ENCODE measurements at places on chromosomes 2 and 18. TPM values are rescaled to one million over a fixed set of nuclear protein-coding genes. Genes with fewer than 3 reads are reported as not detected.

GRCh38 chr2:23696752-23697045, 230.2 kb downstream of the ATAD2B start:
- DNase-seq = no peak

Gene MSH6
- 82.0 TPM for total RNA-seq

Gene AGXT
- total RNA-seq = not detected

Gene TWIST2
- total RNA-seq = not detected

- DNase-seq = no peak
Observed at GRCh38 chr2:127181851-127182250, 38.2 kb downstream of the CYP27C1 start.

Gene CD8B2
- 0.05 TPM for total RNA-seq

DNA sequence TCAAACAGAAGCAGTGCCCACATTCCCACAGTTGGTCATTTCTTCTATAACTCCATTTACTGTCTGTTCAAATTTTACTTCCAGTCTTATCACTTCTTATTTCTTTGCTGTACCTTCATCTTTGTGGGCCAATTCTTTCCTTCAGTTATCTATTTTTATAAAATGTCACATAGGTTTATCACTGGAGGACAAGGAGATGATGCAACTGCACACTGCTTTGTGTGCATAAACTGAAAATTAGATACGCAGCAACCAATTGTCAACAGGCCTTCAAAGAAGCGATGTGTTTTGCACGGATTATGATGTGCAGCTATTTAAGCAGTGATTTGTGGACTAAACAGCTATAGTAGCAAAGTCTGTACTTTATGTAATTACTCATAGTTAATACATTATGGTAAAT, 726.8 kb upstream of the GCFC2 start:
- DNase-seq = no peak

Gene GPD2
- total RNA-seq = 38.3 TPM

GRCh38 chr2:112724591-112725525, 4.0 kb downstream of the NT5DC4 start:
- DNase-seq = peak; percentile 50

Gene SNORC
- 5.6 TPM for total RNA-seq

- no peak for DNase-seq
Observed at GRCh38 chr2:171509945-171510731, 12.1 kb upstream of the CYBRD1 start.

- DNase-seq = no peak
Observed at GRCh38 chr2:9735335-9735734, 104.5 kb upstream of the YWHAQ start.

Gene SP100
- 8.3 TPM for total RNA-seq

Gene ZNF236
- total RNA-seq = 19.4 TPM

- no peak for DNase-seq
Observed at GRCh38 chr2:217559084-217559483, 443.7 kb downstream of the TNS1 start.

- no peak for DNase-seq
Observed at GRCh38 chr2:206488053-206488452, 44.7 kb downstream of the ADAM23 start.

Gene DNPEP
- total RNA-seq = 49.6 TPM

Gene FHOD3
- 0.67 TPM for total RNA-seq

GRCh38 chr2:195092341-195092740, 564.7 kb upstream of the SLC39A10 start:
- no peak for DNase-seq

Gene TCF7L1
- 83.8 TPM for total RNA-seq

- DNase-seq = peak; percentile 13
Observed at GRCh38 chr2:71299507-71299906, 32.1 kb upstream of the ZNF638 start.

Gene TUBA4A
- total RNA-seq = 18.7 TPM

DNA sequence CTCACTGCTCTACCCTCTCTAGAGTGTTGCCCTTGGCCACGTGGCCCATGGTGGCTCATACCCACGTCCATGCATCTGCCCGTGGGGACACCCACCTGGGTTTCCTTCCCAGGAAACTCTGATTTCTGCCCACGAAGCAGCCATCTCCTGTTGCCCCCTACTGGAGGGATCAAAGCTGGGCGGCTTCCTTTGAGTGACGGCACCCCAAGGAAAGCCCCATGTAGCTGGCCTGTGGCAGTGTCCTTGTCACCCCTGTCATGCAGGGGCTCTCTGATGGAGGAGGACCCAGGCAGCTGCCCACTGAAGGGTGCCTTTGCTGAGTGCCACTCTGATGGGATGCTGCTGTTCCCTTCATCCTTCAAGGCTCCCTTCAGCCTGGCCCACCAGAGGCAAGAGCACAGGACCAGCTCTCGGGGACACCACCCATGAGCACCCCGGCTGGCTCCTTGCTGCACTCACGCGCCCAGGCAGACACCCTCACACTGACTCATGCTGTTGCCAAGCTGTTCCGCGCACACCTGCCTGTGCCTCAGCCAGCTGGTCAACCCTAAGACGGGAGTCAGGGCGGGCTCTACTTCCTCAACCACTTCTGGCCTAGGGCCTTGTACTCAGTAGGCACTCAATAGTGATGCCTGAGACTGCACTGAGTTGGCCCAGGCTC, 101.1 kb downstream of the CTIF start:
- DNase-seq = peak; percentile 20

GRCh38 chr2:70822843-70823242, 2.4 kb upstream of the CLEC4F start:
- DNase-seq = no peak

Gene PLGLB2
- total RNA-seq = 1.5 TPM

DNA sequence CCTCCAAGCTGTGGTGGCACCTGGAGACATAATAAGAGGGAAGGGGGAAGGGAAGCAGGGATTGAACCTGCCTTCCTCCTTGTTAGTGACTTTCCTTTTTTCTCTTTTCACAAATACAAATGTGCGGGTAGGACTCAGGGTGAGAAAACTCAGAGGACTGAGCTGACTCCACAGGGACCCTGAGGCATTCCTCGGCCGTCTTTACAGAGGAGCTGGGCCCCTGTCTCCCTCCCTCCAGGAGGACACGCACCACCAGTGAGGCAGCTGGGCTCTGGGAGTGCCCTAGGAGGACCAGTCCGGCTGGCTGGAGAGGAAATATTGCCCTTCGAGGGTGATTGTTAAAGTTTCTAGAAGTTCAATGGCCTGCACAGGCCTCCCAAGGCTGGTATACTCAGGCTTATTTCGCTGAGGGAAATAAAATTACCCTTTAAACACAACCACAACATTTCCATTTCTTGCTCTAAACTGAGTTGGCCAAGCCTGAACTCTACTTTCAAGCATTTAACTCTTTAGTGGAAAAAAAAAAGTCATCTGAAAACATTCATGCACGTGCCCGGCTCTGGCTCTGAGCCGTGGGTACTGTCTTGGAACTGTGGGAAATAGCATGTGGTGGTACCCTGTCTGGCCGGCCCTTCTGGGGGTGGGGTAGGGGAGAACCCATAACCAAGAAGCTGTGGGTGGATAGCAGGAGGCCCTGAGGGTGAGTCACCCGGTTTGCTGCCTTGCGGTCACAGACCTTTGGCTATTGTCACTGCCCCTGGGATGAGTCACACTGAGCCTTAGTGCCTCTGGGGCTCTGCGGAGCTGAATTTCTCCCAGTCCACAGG, 116.0 kb downstream of the COPS8 start:
- no peak for DNase-seq

Gene CRYBA2
- not detected for total RNA-seq

Gene CFAP65
- total RNA-seq = 0.59 TPM

DNA sequence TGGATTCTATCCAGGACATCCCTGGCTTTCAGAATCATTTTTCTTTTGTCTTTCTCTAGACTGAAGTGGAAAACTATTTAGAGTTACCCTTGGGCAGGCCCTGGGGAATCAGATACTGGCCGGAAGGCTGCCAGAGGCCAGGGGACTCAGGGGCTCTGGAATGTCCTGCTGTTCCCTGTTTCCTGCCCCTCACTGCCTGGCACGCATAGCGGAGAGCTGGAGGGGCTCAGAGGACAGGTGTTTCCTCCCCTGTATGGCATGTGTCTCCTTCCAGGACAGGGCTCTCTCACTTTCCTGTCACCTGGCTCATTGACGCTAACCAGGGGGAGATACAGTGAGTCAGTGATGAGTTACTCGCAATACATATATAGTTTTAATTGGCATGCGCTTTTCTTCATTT, 38.8 kb downstream of the DYSF start:
- DNase-seq = peak; percentile 66

Gene SMYD1
- total RNA-seq = not detected

Gene OLA1
- 105 TPM for total RNA-seq

- no peak for DNase-seq
Observed at GRCh38 chr2:100013892-100014677, 128.3 kb downstream of the AFF3 start.

Gene PXDN
- total RNA-seq = 521 TPM

GRCh38 chr2:207766041-207766551, 3.6 kb downstream of the FZD5 start:
- DNase-seq = no peak

- no peak for DNase-seq
Observed at GRCh38 chr2:200276472-200276871, 30.0 kb upstream of the SPATS2L start.

DNA sequence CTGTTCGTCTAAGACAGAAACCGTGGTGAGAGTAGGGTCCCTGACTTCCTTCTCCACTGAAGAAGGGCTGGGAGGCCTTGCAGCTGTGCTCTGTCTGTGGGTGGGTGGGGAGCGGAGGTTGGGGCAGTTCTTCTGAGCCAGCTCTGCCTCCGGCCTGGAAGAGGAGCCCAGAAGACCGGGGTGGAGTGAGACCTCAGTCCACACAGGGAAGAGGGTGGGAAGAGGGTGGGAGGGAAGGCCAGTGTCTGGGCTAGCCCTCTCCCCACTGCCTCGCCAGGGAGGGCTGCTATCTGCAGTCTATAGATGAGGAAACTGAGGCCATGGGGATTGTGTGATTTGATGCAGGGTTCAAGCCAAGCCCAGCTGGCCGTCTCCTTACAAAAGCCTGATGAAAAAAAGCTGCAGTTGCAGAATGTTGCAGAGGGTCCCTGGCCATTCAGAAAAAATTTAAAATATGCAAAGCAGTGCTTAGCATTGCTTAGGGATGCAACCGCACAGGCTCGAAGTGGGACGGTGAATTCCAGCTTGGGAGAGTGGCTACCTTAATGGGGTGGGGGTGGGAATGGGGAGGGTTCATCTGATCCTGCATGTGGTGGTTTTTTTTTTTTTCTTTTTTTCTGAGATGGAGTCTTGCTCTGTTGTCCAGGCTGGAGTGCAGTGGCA, 181.6 kb upstream of the HS6ST1 start:
- no peak for DNase-seq

Gene SERPINB3
- not detected for total RNA-seq

DNA sequence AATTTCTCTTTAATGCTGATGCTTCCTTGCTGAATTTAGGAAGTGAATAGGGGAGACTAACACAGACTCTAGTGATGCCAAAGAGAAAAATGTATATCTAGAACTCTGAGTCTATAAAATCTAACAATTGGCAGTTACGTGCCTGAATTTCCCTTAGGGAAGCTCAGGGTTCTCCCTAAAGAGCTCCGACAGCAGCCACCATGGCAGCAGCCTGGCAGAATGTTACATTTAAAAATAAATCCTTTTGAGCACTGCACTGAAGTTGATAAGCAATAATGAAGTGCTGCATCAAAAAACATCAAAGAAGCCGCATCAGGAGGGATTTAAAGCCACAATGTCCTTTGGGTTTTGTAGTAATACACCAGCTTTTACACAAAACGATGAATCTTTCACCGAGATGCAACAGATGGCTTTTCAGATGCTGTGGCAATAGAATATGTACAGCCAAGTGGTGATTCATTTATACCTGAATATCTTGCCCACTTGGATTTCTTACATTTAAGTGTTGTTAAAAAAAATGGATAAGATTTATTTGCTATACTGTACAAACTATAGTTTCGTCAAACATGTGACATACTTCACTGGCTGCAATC, 291.2 kb upstream of the SESTD1 start:
- DNase-seq = no peak

DNA sequence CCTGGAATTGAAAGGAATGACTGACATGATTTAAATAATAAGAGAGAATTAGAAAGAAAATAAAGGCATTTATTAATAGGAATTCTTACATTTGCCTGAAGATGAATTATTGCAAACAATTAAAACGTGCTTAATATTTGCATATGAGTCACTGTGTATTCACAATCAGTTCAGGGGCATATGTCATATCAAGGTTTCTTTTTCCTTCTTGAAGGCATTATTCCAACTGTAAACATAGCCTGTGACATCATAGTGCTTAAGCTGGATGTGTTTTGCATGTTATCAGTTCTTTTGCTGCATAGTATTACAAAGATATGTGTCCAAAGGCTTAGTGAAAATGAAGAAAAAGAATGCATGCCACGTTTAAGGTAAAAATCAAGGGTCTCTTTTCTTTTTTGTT, 80.8 kb downstream of the MEIS1 start:
- no peak for DNase-seq

DNA sequence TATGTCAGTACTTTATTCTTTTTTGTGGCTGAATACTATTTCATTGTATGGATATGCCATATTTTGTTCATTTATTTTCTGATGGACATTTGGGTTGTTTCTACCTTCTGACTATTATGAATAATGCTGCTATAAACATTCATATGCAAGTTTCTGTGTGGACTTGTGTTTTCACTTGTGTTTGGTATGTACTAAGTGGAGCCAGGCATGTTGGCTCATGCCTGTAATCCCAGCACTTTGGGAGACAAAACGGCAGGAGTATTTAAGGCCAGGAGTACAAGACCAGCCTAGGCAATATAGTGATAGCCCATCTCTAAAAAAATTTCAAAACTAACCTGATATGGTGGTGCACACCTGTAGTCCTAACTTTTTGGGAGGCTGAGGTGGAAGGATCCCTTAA, 23.3 kb downstream of the MARCHF7 start:
- no peak for DNase-seq

DNA sequence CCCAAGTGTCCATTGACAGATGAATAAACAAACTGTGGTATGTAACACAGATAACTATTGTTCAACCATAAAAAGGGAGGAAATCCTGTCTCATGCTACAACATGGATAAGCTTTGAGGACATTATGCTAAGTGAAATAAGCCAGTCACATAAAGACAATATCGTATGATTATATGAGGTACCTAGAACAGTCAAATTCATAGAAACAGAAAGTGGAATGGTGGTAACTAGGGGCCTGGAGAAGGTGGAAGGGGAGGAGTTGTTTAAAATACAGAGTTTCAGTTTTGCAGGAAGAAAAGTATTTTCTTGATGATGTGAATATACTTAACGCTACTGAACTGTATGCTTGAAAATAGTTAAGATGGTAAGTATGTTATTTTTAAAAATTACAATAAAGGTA, 304.6 kb upstream of the CXCR4 start:
- DNase-seq = no peak

DNA sequence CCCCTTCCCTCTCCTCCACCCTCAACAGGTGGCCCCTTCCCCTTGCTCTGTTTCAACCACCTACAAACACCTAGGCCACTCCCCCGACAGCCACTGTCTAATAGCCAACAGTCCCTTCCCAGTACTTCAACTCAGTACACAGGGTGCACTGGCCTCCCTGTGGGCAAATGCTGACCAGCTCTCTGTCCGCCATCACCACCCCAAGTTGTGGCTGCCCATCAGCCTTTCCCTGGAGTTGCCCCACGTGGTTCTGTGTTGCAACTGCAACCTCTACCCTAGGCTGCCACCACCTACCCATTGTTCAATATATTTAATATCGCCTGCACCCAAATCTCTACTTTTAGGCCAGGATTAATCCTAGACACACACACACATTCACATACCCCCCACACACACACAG, 173.5 kb downstream of the MREG start:
- DNase-seq = no peak
